Pancreas (tissue), 10 donors: ENCODE measurements at places on chromosomes 13 and 19. TPM values are rescaled to one million over a fixed set of nuclear protein-coding genes. Genes with fewer than 3 reads are reported as not detected.

DNA sequence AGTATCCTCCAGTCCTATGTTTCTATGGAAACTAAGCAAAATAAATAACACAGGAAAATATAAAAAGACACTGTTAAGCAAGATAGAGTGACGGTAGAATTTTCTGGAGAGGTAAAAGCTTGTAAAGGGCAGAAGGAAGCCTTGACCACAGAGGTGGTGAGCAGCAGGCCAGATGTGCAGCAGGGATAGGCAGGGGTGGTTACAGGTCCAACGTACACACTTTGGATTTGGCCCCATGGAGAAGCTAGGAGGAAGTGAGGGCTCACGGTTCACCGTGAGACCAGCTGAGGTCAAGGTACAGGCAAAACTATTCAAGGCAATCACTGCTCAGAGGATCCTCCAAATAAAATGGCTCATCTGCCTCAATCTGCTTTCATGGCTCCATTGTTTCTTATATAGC lies 242.8 kb downstream of the B3GLCT start:
- DNase-seq: no peak
- H3K4me3 ChIP-seq: no peak overlapping the region
- no peaks in the 10 kb centered on the region for H3K27me3 ChIP-seq
- H3K36me3 ChIP-seq: no peaks in the 10 kb centered on the region
- H3K4me1 ChIP-seq: no peaks in the 10 kb centered on the region
- H3K27ac ChIP-seq: no peak overlapping the region

- no peak overlapping the region for H3K27ac ChIP-seq
- H3K27me3 ChIP-seq: no peaks in the 10 kb centered on the region
- no peaks in the 10 kb centered on the region for H3K36me3 ChIP-seq
- no peak for DNase-seq
Observed at GRCh38 chr19:16365300-16365996, 40.8 kb downstream of the KLF2 start.

Gene GRK1
- not detected for total RNA-seq

DNA sequence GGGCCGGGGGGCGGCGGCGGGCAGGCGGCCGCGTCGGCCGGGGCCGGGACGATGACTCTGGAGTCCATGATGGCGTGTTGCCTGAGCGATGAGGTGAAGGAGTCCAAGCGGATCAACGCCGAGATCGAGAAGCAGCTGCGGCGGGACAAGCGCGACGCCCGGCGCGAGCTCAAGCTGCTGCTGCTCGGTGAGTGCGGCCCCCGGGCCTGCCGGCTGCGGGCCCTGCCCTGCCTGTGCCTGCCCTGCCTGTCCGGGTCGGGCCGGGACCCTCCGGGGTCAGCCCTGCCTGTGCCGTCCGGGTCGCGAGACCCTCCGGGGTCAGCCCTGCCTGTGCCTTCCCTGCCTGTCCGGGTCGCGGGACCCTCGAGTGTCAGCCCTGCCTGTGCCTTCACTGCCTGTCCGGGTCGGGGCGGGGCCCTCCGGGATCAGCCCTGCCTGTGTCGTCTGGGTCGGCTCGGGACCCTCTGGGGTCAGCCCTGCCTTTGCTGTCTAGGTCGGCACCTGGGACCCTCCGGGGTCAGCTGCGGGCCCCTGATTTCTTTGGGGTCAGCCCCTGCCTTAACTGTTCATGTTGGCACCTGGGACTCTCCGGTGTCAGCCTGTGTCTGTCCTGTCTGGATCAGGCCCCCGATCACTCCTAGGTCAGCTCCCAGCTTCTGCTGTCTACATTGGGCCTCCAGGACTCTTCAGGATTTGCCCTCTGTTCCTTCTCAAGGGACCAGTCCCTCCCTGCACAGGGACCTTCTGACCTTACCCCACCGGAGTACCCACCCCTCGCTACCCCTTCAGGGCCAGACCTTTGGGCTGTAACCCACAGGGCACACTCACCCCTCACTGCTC lies 659 bp downstream of the GNA11 start:
- H3K4me1 ChIP-seq: peaks cover 36% of the 10 kb centered on the region
- H3K27me3 ChIP-seq: no peaks in the 10 kb centered on the region
- DNase-seq: no peak
- no peaks in the 10 kb centered on the region for H3K36me3 ChIP-seq

DNA sequence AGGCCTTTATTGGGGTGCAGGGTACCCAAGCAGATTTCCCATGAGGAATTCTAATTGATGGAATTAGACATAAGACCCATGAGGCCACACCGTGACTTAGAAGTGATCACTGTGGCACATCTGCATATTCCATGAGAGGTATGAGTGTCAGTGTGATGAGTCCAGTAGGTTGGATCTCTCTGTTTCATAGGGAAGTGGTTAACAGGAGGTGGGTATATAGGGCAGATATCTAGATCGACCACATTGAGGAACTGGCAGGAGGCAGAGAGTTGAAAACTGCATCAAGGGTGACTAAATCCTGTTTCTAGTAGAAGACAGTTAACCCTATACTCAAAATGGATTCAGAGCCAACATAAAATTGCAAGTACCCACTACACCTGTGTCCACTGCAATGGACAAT lies 68.6 kb upstream of the MIR17HG start:
- no peak overlapping the region for H3K27ac ChIP-seq
- no peak for DNase-seq
- H3K36me3 ChIP-seq: no peaks in the 10 kb centered on the region
- H3K27me3 ChIP-seq: no peaks in the 10 kb centered on the region
- H3K4me1 ChIP-seq: no peaks in the 10 kb centered on the region

- no peaks in the 10 kb centered on the region for H3K4me1 ChIP-seq
- no peaks in the 10 kb centered on the region for H3K27me3 ChIP-seq
- DNase-seq: no peak
- no peaks in the 10 kb centered on the region for H3K36me3 ChIP-seq
Observed at GRCh38 chr19:13398780-13399726, 107.2 kb downstream of the CACNA1A start.

GRCh38 chr19:38658462-38659306 lies 11.2 kb downstream of the ACTN4 start:
- peaks cover 78% of the 10 kb centered on the region for H3K4me1 ChIP-seq
- no peaks in the 10 kb centered on the region for H3K27me3 ChIP-seq

Gene C13orf46
- total RNA-seq: 12.1 TPM

Gene CYP4F2
- total RNA-seq: 0.43 TPM

DNA sequence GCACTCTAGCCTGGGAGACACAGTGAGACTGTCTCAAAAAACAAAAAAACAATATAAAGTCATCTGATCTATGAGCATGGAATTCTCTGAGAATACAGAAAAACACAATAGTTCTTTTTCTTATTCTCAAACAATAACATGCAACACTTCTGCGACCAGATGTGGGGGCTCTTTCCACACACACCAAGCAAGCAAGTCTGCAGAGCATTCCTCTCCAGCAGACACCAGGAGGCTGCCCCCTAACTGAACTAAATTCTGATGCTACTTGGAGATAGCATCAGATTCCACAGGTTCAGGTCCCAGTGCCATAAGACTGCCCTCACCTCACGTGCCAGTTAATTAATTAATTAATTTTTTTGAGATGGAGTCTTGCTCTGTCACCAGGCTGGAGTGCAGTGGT lies 27.7 kb downstream of the ZNF101 start:
- no peaks in the 10 kb centered on the region for H3K4me1 ChIP-seq
- no peaks in the 10 kb centered on the region for H3K36me3 ChIP-seq
- H3K4me3 ChIP-seq: no peak overlapping the region
- H3K27me3 ChIP-seq: no peaks in the 10 kb centered on the region

- H3K27ac ChIP-seq: no peak overlapping the region
- H3K4me1 ChIP-seq: no peaks in the 10 kb centered on the region
- no peaks in the 10 kb centered on the region for H3K36me3 ChIP-seq
- DNase-seq: no peak
- H3K4me3 ChIP-seq: no peak overlapping the region
Observed at GRCh38 chr13:93080587-93080986, 146.0 kb upstream of the GPC6 start.

Gene INAFM1
- total RNA-seq: 17.3 TPM

DNA sequence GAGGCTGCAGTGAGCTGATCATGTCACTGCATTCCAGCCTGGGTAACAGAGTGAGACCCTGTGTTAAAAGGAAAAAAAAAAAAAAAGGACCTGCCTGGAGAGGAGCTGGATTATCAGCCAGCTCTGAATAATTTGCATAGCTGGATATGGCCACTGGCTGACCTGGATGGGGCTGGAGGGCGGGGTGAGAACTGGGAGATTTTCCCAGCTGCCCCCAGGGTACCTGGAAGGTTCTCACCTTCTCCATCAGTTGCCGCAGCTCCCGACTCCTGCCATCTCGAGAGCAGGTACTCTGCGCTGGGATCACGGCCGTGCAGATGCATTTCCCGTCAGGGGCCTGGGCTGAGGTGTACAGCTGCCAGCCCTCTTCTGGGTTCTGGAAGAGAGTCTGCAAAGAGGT lies 25.3 kb downstream of the PIN1 start:
- no peaks in the 10 kb centered on the region for H3K4me1 ChIP-seq
- H3K4me3 ChIP-seq: no peak overlapping the region
- H3K27me3 ChIP-seq: no peaks in the 10 kb centered on the region
- H3K27ac ChIP-seq: no peak overlapping the region

Gene NLRP11
- 0.14 TPM for total RNA-seq
